Nucleus accumbens (tissue), 56 donors: ENCODE measurements at places on chromosomes 13 and 19.

DNA sequence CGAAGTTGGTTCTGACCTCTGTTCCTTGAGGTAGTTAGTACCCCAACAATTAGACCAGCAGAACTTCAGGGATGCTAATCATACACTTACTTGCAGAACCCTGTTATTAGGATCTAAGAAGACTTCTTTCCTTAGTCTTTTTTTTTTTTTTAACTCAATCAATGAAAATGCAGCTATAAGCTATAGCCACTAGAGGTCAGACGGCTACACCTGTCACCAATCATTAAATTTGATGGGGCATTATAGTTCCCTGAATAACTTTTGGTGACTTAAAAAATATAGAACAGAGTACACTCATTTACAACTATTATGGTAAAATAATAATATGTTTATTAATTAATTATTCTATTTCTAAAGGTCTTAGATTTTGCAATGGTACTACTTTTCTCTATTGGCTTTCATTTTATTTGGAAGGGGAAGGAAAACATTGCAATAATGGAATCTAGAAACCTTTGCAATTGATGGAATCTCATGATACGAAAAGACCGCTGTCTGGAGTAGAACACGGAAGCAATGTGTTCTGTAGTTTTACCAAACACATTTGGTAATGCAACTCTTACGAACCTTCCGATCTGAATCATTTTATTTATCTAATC, 483.2 kb downstream of the DIAPH3 start:
- no peak for DNase-seq

- DNase-seq = no peak
Measured at GRCh38 chr13:40275636-40276035, 390.8 kb downstream of the FOXO1 start.

- no peak for DNase-seq
Measured at GRCh38 chr19:33902802-33903488, 106.3 kb downstream of the KCTD15 start.

DNA sequence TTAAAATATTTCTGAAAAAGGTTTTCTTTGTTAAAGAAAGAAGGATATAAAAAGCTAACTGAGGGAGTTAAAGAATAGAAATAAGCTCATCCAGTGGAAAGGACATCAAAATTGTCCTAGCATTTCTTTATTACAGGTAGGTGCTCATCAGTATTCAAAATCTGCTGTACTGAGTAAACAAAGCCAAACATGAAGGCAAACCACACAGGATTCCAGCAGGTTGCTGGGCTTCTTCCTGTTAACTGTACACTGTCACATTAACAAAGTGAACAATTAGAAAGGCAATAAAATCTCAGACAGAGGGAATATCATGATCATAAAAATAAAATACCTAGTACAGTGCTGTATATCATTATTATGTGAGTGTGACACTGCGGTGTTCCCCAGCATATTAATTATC, 1541.0 kb downstream of the SLITRK5 start:
- no peak for DNase-seq

GRCh38 chr13:66359910-66360552, 870.1 kb downstream of the PCDH9 start:
- DNase-seq = no peak

GRCh38 chr13:91721413-91721812, 323.0 kb downstream of the GPC5 start:
- no peak for DNase-seq

- DNase-seq = no peak
Measured at GRCh38 chr19:6047741-6048251, 62.5 kb downstream of the RFX2 start.

DNA sequence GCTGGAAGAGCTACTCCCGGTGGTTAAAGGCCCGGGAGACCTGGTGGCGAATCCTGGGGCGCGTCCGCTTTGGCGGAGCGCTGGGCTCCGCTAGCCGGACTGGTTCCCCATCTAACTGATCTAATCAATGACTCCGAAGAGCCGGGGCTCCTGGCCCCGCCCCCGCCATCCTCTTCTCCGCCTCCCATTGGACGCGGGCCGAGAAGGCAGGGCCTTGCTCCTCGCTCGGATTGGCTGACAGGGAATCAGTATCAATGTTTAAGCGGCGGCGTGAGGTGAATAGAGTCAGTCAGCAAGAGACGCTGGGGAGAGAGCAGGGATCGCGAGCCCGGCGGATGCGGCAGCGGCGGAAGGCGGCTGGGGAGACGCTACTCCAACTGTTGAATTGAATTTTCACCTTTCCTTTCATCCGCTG, 1.7 kb upstream of the PCDH17 start:
- peak; percentile 98 for DNase-seq

DNA sequence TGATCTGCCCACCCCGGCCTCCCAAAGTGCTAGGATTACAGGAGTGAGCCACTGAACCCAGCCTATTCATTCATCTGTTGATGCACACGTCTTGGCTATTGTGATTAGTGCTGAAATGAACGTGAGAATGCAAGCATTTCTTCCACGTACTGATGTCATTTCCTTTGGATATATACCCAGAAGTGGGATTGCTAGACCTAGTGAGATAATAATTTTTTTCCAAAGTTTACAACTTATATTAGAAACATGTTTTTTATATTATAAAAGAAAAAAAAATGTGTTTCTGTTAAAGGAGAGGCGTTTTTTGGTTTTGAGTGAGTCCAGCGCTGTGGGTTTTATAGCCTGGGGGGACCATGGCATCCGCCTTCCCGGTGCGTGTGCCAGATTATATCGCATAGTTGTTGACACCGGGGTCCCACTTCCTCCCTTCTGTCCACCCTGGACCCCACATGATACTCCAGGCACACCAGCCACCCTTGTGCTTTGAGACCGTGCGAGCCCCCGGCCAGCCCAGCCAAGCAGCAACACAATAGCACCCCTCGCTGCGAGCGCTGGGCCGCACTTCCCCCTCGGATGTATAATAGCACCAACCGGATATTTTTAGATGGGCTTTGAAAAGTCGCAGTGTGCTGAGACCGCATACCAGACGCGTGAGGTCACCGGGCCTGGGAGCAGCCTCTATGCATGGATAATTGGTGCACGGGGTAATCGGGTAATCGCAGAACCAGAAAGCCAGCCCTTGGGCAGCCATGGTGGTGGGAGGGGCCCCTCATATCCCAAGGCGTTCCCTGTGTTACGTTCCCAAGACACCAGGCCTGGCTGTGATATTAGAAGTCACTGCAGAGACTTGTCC, 59.6 kb downstream of the MYO9B start:
- peak; percentile 42 for DNase-seq

- DNase-seq = peak; percentile 39
Measured at GRCh38 chr19:6092329-6093286, 17.7 kb downstream of the RFX2 start.

- no peak for DNase-seq
Measured at GRCh38 chr13:24564881-24565280, 52.3 kb upstream of the PARP4 start.

GRCh38 chr19:10998045-10998533, 37.3 kb downstream of the SMARCA4 start:
- no peak for DNase-seq

GRCh38 chr19:49749771-49750170, 13.3 kb downstream of the TSKS start:
- no peak for DNase-seq

DNA sequence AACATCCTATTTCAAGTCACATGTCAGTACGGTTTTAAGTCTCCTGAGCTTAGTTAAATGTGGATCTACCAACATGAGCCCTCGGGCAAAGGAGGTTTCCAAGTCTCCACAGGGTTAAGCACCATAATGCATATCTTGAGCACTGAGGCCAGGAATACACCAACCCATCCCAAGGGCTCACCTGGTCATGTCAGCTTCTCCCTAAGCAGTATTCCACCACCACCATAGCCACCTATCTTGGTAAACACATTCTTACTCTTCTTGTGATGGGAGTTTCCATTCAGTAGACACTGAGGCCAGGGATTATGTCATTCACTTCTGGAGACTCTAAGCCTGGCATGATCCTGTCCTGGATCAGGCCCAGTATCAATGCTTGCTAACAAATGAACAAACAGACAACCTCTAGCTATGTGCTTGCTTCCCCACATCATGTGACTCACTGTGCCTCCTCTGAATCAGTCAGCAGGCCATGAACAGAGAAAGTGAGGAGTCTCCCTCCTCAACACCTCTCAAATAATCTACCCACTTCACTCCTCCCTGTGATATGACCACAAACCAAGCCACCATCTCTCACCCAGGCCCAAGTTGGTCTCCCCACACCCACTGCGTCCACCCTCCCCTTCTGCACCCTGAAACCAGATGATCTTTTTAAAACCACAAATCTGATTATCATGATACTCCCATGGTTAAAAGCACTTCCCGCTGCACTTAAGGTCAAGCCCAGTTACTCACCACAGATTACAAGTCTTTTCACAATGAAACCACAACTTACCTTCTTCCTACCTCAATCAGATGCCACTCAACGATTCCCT, 5.8 kb downstream of the PEG3 start:
- DNase-seq = no peak

- peak; percentile 15 for DNase-seq
Measured at GRCh38 chr19:48271531-48272151, 1.8 kb downstream of the ZNF114 start.
